Mononuclear cell (primary cell): ENCODE measurements at places on chromosomes 1 and 21. TPM values are rescaled to one million over a fixed set of nuclear protein-coding genes. Genes with fewer than 3 reads are reported as not detected.

Gene RUNX1
- total RNA-seq, result 51.2 TPM

Gene LINGO4
- total RNA-seq, result under 0.01 TPM

Gene DENND2C
- total RNA-seq, result 2.8 TPM

Gene CYP4Z1
- not detected for total RNA-seq

Gene GREM2
- total RNA-seq, result 0.31 TPM

Gene SYTL1
- total RNA-seq, result 44.3 TPM

Gene GPR37L1
- not detected for total RNA-seq

Gene PROK1
- not detected for total RNA-seq

Gene RPRD2
- 34.1 TPM for total RNA-seq

Gene PLA2G2D
- total RNA-seq, result not detected

Gene LCE1E
- not detected for total RNA-seq

Gene TMPRSS3
- 0.42 TPM for total RNA-seq

Gene MNDA
- 31.8 TPM for total RNA-seq

Gene CFAP45
- 2.4 TPM for total RNA-seq

Gene C1orf115
- 1.3 TPM for total RNA-seq

Gene PIK3R3
- total RNA-seq, result 0.42 TPM
